ENCODE measurements at places on chromosomes 5 and 9. TPM values are rescaled to one million over a fixed set of nuclear protein-coding genes. Genes with fewer than 3 reads are reported as not detected.

GRCh38 chr5:87829217-87829551 lies 416.5 kb upstream of the CCNH start:
- no peaks in the 10 kb centered on the region for H3K4me1 ChIP-seq
- no peaks in the 10 kb centered on the region for H3K27me3 ChIP-seq
- no peak for DNase-seq
- H3K27ac ChIP-seq, result no peak overlapping the region
- H3K36me3 ChIP-seq, result no peaks in the 10 kb centered on the region

DNA sequence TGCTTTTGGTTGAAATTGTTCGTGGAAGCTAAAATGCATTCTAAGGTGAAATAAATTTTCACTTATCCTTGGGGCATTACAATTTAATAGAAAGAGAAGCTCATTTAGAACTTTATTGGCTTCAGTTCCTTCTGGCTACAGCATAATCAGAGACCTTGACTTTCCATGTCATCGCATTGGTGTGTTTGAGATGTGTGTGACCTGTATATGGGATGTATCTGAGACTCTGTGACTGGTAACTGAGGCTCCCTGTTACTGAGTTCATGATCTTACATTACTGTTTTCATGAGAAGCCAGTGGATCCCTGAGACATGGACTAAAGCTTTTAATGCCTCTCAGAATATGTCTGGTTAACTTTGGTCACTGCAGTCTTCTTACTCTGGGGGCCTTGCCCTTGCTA lies 32.5 kb downstream of the SH3GL2 start:
- no peak for DNase-seq
- H3K4me3 ChIP-seq, result no peak overlapping the region
- no peaks in the 10 kb centered on the region for H3K4me1 ChIP-seq
- no peaks in the 10 kb centered on the region for H3K27me3 ChIP-seq
- no peaks in the 10 kb centered on the region for H3K36me3 ChIP-seq

DNA sequence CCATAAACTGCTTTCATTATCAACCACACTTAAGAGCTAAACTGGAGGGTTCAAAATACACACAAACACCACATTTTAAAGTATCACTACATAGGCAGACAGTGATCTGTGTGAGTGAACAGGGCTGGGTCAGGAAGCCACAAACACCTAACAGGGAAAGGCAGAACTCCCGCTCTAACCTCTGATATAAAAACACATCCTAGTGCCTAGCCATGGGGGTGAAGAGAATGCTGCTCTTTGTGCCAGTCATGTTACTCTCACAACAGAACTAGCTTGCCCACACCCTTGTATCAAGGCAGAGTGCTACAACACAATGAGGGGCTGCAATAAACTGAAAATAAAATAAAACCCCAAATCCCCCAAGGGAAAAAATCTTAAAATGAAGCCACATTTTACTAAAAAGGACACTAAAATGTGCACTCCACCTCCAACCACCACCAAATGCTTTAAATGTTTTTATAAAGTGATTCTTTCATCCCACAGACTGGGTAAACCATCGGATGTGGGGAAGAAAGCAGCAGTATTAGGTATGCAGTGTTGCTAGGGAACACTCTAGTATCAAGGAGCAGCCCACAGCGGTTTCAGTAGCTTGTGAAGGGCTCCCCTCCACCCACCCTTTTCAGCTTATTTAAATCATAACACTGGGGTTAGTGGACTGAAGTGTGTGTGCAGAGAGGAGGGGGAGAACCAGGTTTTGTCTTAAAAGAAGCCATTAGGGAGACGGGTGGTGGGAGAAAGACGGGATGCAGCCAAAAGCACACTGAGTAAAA lies 64.5 kb downstream of the TMEM161B start:
- DNase-seq, result no peak
- no peaks in the 10 kb centered on the region for H3K27me3 ChIP-seq
- no peak overlapping the region for H3K4me3 ChIP-seq
- H3K36me3 ChIP-seq, result no peaks in the 10 kb centered on the region

GRCh38 chr5:84088996-84089395 lies 295.7 kb downstream of the EDIL3 start:
- no peaks in the 10 kb centered on the region for H3K4me1 ChIP-seq
- no peak overlapping the region for H3K4me3 ChIP-seq
- H3K36me3 ChIP-seq, result no peaks in the 10 kb centered on the region
- no peak for DNase-seq
- no peaks in the 10 kb centered on the region for H3K27me3 ChIP-seq

DNA sequence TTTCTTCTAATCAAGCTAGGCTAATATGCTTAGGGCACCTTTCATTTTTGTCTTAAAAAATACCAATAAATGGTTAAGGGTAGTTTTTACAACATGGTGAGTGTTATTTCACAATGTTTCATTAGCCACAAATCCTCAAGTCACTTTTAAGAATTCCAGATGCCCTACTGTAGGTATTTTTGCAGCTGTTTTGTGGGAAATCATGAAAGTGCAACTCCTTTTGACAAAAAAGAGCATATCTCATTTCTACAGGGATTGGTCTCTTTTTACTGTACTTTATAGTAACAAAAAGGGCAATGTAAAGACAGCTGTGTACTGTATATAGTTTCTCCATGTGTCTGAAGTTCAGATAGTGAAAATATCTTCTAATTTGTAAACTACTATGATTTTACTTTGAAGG lies 28.3 kb upstream of the GAS1 start:
- H3K27me3 ChIP-seq, result no peaks in the 10 kb centered on the region
- DNase-seq, result no peak
- no peaks in the 10 kb centered on the region for H3K4me1 ChIP-seq
- no peak overlapping the region for H3K27ac ChIP-seq

DNA sequence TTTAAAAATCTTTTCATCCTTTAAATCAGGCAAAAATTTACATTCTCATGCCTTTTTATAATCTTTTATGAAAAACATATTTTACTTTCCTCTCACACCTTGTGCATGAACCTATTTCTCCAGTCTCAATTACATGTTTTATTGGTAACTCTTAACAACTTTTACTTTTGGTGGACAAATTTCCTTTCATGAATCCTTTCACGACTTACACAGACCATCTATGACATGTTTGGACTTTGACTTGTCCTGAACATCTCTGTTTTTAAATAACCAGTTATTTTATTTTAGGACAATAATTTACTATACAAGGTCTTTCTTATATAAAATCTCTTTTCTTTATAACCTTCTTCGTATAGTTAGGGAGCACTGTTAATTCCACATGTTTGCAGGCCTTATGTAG lies 26.5 kb upstream of the MTMR12 start:
- no peaks in the 10 kb centered on the region for H3K36me3 ChIP-seq
- no peak overlapping the region for H3K27ac ChIP-seq
- no peaks in the 10 kb centered on the region for H3K27me3 ChIP-seq

DNA sequence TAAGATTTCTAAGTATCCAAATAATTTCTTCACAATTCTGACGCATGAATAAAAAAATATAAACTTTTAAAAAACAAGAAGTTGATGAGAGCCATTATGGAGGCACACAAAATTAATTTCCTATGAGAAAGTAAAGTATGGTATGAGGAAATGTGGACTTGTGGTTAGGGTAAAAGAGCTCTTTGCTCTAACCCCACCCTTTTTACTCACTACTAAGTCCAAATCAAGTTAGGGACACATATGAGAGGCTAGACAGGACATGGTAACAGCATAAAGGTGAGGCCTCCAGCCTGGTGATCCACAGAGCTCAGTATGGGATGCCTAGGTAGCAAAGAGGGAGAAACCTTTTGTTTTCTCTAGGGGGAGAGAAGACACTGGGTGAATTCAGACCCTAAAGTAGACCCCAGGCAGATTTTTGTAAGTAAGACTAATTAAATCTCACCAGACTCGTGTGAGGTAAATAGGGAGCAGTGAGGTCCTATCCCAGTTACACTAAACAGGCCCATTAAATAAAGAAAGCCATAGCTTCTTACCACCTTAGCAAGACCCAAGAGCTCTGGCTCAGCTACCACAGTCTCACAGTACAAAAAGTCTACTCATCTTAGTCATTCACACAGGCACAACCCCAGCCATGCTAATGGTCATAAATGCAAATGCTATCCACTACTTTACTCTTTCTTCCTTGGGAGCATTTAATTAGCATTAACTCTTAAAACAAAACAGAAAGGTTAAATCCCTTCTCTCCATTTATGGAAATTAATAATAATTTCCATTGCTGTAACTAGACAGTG lies 42.6 kb downstream of the MLLT3 start:
- no peak overlapping the region for H3K27ac ChIP-seq
- no peaks in the 10 kb centered on the region for H3K36me3 ChIP-seq
- DNase-seq, result no peak
- H3K4me3 ChIP-seq, result no peak overlapping the region

GRCh38 chr9:20033511-20033910 lies 244.7 kb upstream of the SLC24A2 start:
- H3K4me3 ChIP-seq, result no peak overlapping the region
- no peaks in the 10 kb centered on the region for H3K36me3 ChIP-seq
- no peak overlapping the region for H3K27ac ChIP-seq
- no peak for DNase-seq

- no peaks in the 10 kb centered on the region for H3K27me3 ChIP-seq
- no peaks in the 10 kb centered on the region for H3K4me1 ChIP-seq
- DNase-seq, result no peak
- no peak overlapping the region for H3K27ac ChIP-seq
Observed at GRCh38 chr9:78682216-78682615, 385.3 kb downstream of the PSAT1 start.

DNA sequence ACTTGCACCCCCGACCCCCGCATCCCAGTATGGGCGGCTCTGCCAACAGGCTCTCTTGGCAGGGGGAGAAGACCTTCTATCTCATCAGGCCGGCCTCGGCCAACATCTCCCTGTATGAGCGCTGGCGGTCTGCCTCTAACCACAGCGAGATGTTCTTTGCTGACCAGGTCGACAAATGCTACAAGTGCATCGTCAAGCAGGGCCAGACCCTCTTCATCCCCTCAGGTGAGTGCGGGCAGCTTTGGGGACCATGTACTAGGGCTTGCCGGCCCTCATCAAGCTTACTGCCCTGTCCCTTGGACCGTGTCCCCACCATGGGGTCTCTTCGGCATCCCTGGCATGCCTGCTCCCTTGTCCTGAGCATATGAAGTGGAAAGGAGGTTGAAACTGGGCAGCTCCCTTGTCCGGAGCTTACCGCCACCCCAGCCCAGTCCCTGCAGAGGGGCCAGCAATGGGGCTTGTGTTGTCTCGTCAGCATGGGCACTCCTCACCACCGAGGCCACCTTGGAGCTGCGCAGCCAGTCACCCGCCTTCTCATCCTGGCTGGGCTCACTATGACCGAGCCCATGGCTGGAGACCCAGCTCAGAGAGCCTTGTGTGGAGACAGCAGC lies 78.1 kb downstream of the PHF2 start:
- no peak overlapping the region for H3K27ac ChIP-seq
- no peak overlapping the region for H3K4me3 ChIP-seq
- H3K36me3 ChIP-seq, result no peaks in the 10 kb centered on the region
- H3K4me1 ChIP-seq, result no peaks in the 10 kb centered on the region
- H3K27me3 ChIP-seq, result no peaks in the 10 kb centered on the region
- DNase-seq, result peak; percentile 43

GRCh38 chr9:88796947-88797346 lies 194.3 kb upstream of the S1PR3 start:
- DNase-seq, result no peak
- H3K4me1 ChIP-seq, result no peaks in the 10 kb centered on the region
- H3K27ac ChIP-seq, result no peak overlapping the region
- no peaks in the 10 kb centered on the region for H3K36me3 ChIP-seq
- H3K4me3 ChIP-seq, result no peak overlapping the region

DNA sequence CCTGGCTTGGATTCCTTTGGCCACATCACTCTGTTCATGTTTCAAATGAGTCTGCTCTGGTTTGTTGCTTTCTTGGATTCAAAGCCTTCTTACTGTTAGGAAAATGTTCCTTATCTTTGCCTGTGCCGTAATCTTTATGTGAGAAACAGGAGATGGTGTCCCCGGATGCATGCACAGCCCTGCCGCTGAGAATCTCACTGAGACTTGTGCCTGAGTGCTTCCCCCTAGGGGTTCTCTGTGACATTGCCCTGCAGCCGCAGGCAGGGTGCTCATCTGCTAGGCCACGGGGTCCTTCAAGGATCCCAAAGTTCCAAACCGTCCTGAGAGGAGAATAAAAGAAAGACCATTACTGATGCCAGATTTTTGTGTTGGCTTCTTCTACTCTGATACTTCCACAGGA lies 81.4 kb upstream of the ANKRD55 start:
- no peak overlapping the region for H3K4me3 ChIP-seq
- H3K27ac ChIP-seq, result no peak overlapping the region
- H3K4me1 ChIP-seq, result no peaks in the 10 kb centered on the region
- DNase-seq, result no peak

ARL14EPL gene
- total RNA-seq, result not detected

ADGRD2 gene
- not detected for total RNA-seq

PCBD2 gene
- total RNA-seq, result 15.5 TPM

F2RL1 gene
- total RNA-seq, result 106 TPM

MSMP gene
- not detected for total RNA-seq
